HCEC 1CT (cell line): ENCODE measurements at places on chromosomes 7 and 10.

DNA sequence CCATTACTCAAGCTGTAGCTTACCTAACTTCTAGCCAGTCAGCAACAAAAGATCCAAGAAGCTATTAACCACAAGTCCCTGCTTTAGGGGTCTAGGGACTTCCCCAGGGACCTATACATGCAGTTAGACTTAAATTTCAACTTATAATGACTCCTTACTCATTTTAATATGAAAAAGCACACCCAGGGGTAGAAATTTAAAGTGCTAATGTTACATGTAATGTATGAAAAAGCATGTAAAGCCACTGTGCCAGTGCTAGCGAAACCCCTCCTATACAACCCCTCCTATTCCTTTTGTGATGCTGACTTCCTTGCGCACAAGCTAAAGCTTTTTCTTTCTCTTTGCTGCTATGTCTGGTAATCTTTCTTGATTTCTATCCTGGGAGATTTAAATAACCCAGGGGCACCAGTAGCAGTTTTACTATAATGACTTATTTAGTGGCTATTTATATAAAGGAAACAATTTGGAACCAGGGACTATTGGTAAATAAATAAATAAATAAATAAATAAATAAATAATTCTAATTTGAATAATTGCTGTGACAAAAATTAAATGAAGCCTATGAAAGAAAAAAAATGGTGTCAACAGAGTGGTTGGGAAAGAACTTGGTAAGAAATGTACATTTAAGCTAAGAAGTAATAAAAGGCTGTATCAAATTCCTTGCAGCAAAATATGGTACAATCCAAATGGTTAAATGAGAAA, 110.5 kb upstream of the MAGI2 start:
- no peak for DNase-seq

DNA sequence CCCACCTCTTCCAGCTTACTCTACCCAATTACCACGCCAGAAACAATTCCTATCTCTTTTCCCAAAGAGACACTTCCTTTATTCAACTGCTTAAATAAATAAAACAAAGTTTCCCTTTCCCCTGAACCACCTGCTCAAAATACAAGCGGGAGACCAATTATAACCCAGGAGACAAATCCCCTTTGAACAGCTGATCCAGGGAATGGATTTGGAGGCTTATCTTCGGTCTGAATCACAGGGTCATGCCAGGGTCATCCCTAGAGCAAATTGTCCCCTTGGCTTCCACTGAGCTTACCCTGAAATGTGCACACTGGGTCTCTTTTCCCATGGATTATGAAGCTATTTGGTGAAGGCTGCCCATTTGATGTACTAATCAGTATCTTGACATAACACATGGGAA, 99.9 kb upstream of the JAZF1 start:
- no peak for DNase-seq

DNA sequence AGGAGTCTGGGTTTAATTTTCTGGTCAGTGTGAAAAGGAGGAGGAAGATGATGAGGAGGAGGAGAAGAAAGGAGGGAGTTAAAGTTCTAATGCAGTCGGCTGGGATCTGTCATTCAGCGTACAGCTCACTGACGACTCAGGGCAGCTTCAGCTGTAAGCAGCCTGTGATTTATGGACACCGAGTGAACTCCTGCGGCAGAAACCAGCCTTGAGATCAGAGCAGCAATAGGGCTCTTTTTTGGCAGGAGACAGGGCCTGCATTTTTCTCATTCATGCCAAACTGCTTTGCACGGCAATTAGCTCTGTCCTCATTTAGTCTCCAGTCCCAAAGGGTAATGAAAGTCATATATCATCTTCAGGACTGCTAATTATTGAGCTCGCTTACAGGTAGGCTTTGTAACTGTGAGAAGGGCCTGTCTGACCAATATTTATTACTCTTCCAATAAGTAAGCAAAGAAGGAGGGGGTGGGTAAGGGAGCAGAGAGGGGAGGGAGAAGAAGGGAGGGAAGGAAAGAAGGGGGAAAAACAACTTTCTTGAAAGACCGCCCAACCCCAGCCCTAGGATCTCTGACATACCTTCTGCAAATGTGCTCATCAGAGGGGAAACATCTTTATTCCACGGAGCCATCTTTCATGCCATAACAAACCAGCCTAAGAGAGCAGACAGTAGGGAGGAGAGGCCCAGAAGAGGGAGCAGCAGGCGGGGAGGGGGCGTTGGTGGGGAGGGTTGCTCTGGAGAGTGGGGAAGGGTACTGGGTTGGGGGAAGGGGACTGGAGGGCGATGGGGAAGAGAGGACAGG, 48.1 kb upstream of the COMTD1 start:
- DNase-seq = no peak

DNA sequence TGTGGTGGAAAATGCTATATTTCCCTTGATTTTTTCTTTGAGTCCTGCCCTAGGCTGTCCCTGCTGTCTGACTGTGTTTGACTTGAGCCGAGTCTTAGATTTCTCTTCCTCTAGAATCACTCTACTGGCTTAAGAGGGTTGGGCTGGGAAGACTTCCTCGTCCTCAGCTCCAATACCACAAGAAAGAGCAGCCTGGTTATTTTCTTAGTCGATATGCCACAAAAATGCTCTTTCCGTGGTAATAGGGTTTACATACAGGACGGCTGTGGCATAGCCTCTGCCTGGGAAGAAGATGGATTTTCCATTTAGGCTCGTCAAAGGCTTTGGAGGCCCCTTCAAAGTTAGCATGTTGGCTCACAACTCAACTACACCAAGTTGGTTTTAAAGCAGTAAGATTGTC, 212.0 kb upstream of the IGFBP3 start:
- DNase-seq = no peak

GRCh38 chr10:98138031-98138430, 3.6 kb downstream of the R3HCC1L start:
- no peak for DNase-seq

DNA sequence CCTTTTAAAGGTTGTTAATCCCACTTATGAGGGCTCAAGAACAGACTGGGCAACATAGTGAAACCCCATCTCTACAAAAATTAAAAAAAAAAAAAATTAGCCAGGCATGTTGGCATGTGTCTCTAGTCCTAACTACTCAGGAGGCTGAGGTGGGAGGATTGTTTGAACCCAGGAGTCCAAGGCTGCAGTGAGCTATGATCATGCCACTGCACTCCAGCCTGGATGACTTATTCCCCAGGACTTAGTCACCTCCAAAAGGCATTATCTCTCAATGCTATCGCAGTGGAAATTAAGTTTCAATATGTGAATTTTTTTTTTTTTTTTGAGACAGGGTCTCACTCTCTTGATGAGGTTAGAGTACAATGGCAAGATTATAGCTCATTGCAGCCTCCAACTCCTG, 61.2 kb upstream of the TRIM24 start:
- no peak for DNase-seq

GRCh38 chr7:115153769-115154477, 232.0 kb downstream of the MDFIC start:
- no peak for DNase-seq

DNA sequence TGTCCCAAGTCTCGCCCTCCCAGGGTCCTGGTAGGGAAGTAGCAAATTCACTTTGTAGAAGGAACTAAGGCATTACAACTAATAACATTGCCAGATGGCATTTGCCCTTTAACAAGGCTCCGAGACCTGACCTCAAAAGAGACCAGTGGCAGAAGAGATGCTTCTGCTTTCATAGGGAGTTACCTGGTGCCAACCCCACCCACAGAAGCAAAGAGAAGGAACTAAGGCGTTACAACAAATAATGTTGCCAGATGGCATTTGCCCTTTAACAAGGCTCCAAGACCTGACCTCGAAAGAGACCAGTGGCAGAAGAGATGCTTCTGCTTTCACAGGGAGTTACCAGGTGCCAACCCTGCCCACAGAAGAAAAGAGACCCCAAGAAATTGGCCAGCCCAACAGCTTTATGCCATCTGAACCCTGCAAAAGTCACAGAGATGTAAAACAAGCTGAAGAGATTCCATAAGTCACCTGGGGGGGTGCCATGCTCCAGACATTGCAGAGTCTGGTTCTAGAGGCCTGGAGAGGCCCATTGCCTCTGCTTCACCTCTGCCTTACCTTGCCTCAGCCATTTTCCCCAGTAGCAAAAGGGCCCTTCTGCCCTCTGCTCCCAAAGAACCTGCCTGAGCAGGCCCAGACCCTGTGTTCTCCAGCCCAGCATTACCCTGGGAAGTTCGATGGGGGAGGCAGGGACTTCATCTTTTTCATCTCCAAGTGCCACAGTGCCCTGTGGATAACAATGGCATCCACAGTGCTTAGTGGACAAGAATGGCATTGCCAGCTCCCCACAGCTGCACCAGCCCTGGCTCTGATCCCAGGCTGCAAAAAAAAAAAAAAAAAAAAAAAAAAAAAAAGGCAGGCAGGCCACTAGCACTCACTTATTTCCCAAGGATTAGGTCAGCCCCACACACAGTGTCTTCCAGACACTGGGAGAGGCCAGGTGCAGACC, 179.5 kb upstream of the PLXNA4 start:
- DNase-seq = no peak
